SW 1271 (cell line): ENCODE measurements at places on chromosomes 6 and 20.

GRCh38 chr6:9361749-9362148 is 926.4 kb upstream of the SLC35B3 start:
- no peak for DNase-seq

- no peak for DNase-seq
Observed at GRCh38 chr6:104306211-104306610, 553.5 kb downstream of the HACE1 start.

DNA sequence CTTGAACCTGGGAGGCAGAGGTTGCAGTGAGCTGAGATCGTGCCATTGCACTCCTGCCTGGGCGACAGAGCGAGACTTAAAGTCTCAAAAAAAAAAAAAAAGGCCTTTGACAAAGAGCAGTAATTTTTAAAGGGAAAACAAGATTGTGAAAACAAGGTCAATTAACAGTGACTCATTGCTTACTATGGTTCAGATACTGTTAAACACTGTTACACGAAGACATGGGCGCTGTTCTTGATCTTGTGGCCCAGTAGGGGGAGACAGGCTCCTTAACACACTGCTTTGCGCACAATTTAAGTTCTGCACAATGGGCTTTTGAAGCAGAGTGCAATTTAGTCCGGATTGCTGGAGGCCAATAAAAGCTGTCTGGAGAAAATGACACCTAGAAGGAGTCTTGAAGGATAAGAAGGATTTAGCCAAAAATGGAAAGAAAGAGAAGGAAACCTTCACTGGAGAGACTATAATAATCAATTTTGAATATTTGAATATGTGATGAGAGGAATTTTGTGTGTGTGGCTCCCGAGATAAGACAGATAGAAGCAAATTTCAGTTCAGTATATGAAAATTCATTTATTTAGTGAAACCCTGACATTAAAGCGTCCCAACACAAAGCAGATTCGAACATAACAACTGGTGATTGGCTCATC is 6.0 kb upstream of the LATS1 start:
- peak; percentile 73 for DNase-seq

GRCh38 chr6:87935196-87935595 is 112.4 kb upstream of the SPACA1 start:
- DNase-seq: no peak

GRCh38 chr6:99745651-99746050 is 139.0 kb downstream of the PRDM13 start:
- peak; percentile 57 for DNase-seq

DNA sequence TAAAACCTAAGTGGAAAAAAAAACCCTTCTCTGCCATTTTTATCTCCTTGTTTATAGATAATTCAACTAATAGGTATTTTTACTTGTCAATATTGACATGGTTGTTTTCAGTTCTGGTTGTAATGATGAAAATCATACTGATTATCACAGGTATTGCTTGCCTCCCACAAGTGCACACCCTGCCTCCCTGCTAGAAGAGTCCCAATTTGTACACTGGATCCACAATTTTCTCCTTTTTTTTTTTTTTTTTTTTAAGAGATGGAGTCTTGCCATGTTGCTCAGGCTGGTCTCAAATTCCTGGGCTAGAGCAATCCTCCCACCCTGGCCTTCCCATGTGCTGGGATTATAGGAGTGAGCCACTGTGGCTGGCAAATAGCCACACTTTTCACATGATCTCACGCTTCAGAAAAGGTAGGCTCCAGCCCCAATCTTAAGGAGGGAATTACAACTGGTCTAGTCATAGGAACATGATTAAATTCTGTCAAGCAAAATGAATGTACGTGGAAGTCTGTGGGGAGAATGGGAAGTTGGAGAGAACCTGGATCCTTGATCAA is 12.3 kb downstream of the DYNLT2 start:
- DNase-seq: no peak

DNA sequence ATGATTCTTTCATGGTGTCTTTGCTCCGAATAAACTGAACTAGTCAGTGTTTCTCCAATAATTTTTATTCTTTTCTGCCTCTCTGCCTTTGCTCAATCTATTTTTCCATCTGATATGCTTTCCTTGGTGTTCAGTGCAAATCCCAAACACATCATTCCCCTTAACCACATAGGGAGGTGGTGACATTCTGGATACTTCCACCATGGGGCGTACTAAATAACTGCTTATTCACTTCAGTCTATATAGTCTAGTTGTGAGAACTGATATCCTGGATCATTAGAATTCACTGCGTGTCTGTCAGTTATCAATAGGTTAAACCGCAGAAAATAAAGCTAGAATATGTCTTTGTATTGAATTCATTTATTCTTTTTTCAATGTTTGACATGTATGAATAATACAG is 83.1 kb downstream of the KCNQ5 start:
- no peak for DNase-seq

DNA sequence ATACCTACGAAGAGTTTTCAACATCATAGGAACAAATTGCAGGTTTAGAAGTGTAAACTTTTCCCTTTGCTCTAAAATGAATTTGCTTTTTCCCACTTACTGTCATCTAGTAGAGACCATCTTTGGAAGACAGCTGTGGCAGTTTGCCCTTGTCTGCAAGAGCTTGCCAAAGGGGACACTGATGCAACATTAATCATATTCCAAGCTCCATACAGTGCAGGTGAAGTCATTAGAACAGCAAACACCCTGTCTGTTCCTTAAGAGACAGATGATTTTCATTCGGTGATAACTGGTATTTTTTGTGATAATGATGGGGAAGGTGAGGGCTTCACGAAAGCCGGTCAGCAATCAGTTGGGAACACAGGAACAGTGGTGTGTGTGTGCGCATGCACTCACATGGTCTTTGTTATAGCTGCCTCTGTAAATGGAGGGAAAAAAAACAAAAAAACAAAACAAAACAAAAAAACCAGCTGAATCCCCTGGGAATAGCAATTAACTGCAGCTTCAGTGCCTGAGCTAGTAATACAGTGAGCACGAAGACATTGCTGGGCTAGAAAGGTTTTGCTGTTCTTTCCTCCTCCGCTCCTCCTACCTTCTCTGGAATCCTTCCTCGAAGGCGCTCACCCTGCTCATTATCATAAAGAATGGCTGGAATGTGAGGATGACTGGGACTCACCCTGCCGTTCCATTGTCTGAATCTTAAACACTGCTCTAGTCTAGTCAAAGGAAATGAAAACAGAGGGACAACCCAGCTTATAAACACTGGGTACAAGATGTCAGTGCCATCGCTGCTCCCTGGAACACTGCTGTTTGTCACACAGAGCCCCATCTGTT is 35.2 kb upstream of the KIF13A start:
- no peak for DNase-seq

GRCh38 chr20:18567739-18568091 is 483 bp downstream of the SMIM26 start:
- DNase-seq: no peak

GRCh38 chr6:123655521-123656306 is 19.0 kb upstream of the TRDN start:
- DNase-seq: no peak

GRCh38 chr6:35402136-35402855 is 49.8 kb upstream of the FANCE start:
- DNase-seq: no peak

- DNase-seq: no peak
Observed at GRCh38 chr20:38209736-38210405, 44.8 kb upstream of the TGM2 start.

- no peak for DNase-seq
Observed at GRCh38 chr20:57656252-57656820, 36.1 kb upstream of the ZBP1 start.

DNA sequence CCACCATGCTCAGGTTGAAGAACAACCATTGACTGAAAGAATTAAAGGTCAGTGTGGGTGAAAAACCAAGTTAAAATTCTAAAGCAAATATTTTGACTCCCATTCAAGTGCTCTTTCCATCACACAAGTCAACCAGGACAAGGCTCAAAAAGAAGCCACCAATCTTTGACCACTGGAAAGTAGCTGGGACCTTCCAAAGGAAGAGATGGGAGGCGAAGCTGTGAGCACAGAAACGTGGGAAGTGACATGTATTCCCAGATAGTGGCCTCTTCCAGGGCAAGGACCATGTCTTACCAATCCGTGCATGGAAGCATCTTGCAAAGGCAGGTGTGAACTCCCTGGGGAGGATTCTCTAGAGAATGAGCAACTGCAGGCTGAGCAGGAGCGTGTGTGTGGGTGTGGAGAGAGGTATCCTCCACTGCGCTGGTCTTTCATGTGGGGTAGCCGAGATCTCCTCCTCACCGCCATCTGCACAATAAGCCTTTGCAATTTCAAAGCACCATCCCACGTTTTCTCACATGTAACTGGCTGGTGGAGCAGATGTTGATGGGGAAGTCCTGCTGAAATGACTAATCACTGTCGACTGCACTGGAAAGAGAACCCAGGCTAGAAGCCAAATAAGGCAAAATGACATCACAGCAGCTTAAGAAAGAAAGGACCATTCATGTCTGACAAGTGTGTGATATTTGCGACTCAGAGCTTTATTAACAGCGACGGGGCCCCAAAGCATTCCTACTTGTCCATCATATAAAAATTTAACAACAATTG is 189.4 kb upstream of the RREB1 start:
- no peak for DNase-seq

- DNase-seq: no peak
Observed at GRCh38 chr6:131244942-131245341, 109.7 kb downstream of the AKAP7 start.

GRCh38 chr6:137911675-137912191 is 44.7 kb downstream of the TNFAIP3 start:
- DNase-seq: no peak

DNA sequence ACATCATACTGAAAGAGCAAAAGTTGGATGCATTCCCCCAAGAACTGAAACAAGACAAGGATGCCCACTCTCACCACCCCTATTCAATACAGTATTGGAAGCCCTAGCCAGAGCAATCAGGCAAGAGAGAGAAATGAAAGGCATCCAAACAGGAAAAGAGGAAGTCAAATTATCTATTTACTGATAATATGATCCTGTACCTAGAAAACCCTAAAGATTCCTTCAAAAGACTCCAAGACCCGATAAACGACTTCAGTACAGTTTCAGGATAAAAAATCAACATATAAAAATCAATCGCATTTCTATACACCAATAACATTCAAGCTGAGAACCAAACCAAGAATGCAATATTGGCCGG is 14.5 kb downstream of the CDK19 start:
- no peak for DNase-seq

DNA sequence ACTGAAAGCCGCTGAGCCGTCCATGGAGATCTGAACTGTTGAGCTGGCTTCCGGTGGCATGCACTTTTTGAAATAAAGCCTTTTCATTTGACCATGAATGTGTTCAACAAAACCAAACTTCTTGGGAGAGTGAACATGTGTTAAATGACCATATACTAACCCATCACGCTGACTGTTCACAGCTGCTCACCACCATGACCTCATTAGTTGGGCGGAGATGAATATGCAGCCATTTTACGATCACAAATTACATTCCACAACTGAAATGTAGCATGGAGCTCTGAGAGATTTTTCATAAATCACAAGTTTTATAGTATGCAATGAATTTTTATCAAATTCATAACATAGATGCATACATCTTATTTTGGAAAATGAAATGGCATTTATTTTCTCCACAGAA is 4.2 kb downstream of the RAMACL start:
- no peak for DNase-seq

- peak; percentile 84 for DNase-seq
Observed at GRCh38 chr20:38057351-38057972, 23.9 kb downstream of the RPRD1B start.

DNA sequence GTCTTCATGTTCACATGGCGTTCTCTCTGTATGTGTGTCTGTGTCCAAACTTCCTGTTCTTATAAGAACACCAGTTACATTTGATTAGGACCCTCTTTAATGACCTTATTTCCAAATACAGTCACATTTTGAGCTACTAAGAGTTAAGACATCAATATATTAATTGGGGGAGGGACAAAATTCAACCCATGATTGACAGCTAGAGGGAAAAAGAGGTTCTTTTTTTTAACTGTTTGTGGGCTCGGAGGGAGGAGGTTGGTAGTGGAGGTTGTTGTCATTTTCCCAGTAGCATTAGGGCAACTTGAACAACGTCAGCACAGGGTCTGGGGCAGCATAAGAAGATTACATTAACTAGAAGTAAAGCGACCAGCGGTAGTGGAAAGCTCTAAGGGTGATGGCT is 2.3 kb upstream of the GMDS start:
- no peak for DNase-seq

DNA sequence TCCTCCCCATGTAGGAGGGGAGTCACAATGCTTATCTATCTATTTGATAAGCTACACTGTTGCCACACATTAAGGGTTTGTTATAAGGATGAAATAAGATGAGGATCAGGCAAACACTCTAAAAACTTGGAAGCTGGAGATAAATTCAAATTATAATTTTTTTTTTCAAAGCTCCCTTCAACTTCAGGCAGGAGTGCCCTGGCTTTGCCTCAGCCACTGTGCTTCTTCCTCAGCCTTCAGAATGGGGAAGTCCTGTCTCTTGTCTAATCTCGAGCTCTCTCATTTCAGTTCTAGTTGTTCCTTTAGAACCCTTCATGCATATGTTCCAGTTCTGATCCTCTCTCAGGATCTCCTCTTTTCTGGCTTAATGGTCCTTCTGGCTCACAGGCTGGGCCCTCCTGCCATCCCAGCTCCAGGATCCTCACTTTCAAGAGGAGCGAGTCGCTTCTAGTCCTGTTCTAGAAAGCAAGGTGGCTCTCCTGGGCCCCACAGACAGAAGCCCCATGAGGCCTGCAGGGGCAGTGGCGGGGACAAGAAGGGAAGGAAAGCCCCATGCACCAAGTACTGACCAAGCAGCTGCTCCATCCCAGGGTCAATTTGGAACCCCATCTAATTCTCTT is 164.3 kb downstream of the VEGFA start:
- DNase-seq: no peak

GRCh38 chr6:110486756-110487155 is 10.3 kb upstream of the SLC22A16 start:
- DNase-seq: no peak

DNA sequence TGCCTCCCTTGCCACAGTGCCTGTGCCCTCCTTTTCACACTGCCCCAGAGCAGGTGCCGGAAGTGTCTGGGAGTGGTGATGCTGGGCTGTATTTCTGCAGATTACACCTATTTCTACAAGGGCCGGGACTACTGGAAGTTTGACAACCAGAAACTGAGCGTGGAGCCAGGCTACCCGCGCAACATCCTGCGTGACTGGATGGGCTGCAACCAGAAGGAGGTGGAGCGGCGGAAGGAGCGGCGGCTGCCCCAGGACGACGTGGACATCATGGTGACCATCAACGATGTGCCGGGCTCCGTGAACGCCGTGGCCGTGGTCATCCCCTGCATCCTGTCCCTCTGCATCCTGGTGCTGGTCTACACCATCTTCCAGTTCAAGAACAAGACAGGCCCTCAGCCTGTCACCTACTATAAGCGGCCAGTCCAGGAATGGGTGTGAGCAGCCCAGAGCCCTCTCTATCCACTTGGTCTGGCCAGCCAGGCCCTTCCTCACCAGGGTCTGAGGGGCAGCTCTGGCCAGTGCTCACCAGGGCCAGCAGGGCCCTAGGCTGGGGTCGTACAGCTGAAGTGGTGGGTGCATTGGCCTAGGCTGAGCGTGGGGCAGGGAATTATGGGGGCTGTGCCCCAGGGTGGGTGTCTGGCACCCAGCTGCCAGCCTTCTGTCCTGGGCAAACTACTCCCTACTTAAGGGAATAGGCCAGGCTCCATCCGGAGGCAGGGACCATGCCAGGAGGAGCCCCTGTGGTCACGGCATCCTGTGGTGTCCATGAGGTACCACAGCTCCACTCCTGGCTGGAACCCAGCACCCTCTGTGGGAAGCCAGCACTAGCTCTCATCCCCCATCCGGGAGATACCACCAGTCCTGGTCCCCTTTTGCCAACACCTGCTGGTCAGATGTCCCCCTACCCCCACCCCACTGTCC is 3.5 kb downstream of the MMP24OS start:
- no peak for DNase-seq

- no peak for DNase-seq
Observed at GRCh38 chr6:4664117-4664626, 112.0 kb upstream of the CDYL start.

GRCh38 chr6:46437671-46438221 is 53.5 kb downstream of the RCAN2 start:
- DNase-seq: no peak
